ENCODE measurements at places on chromosomes 16 and 17. TPM values are rescaled to one million over a fixed set of nuclear protein-coding genes. Genes with fewer than 3 reads are reported as not detected.

GRCh38 chr16:1202274-1202673 lies 22.8 kb downstream of the TPSG1 start:
- DNase-seq = no peak

DNA sequence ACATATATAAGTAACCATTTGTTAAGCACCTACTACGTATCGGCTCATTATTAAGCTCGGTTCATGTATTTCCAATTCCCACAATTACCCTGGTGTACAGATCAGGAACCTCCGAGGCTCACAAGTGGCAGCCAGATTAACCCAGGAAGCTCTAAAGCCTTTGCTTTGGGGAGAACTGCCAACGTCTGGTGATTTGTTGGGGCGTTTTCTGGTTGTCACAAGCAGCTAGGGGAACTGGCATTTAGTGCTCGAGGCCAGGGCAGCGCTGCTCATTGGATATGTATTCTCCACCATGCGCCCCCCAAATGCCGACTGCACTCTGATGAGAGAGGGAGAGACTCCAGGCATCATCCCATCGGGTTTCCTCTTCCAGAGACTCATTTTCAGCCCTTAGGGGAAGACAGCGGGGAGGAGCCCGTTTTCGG lies 541 bp downstream of the ZNF18 start:
- DNase-seq = peak; percentile 19

- DNase-seq = peak; percentile 42
Measured at GRCh38 chr17:850851-851763, 69.0 kb downstream of the MRM3 start.

- DNase-seq = no peak
Measured at GRCh38 chr17:77378318-77379064, 237.7 kb downstream of the SEC14L1 start.

Gene TBC1D26
- 0.28 TPM for polyA plus RNA-seq

DNA sequence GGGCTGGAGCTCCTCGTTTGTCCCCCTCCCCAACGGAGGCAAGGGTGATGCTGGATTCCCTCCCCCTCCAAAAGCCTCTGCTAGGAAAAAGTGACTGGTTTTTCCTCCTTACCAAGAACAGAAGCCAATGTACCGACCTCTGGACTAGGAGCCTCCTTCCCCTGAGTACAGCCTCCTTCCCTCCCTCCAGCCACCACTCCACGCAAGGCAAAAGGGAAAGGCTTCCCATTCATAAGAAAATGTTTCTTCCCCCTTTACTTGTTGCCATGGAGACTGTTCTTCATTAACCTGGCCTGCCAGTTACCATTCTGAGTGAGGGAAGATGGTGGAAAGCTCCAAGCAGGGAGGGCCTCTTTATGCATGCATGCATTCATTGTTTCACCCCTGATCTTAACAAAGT lies 4.3 kb upstream of the PIMREG start:
- peak; percentile 59 for DNase-seq

Gene SGCA
- 1.2 TPM for polyA plus RNA-seq

DNA sequence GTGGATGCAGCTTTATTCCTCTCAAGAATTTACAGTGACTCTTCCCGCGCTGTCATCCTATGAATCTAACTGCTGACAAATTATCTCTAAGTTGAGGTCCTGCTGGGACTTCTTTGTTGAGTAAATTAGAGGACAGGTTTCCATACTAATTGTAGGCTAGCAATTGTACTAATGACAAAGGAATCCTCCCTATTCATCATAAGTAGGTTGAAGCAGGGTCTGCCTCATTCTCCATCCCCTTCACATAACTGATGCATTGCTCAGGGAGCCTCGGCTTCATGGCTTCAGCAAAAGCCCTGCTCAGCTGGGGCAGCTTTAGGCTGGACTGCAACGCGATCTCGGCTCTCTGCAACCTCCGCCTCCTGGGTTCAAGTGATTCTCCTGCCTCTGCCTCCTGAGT lies 83.1 kb upstream of the IRX6 start:
- DNase-seq = no peak

GRCh38 chr17:81428516-81428915 lies 33.3 kb downstream of the BAHCC1 start:
- DNase-seq = no peak

- peak; percentile 78 for DNase-seq
Measured at GRCh38 chr16:6493555-6493954, 839.1 kb upstream of the RBFOX1 start.

DNA sequence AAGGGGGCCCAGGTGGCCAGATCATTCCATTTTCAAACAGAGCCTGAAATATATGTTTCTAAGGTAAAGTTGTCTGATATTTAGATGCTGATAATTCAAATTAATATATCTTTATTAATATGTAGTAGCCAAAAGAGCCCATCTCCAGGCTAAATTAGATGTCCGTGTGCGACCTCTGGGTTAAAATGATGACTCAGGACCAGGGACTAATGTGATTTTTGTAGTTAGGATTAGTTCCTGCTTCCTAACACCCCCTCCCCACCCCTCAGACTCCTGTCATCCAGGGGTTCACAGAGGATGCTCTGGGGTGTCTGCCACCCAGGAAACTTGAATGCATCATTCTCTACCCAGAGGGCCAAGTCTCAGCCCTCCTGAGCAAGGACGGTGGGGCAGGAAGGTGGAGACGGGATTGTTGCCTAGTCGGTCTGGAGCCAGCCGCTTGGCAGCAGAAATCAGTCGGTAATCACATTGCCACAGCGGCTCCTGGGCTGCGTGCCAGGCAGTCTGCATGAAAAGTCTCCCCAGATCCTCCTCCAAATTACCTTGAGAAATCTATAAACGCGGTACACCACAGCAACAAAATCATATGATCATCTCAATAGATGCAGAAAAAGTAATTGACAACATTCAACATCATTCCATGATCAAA lies 29.8 kb downstream of the CNGB1 start:
- no peak for DNase-seq

Gene ALDH3A1
- 1.6 TPM for polyA plus RNA-seq

GRCh38 chr17:42655528-42655927 lies 3.6 kb upstream of the TUBG2 start:
- DNase-seq = no peak

GRCh38 chr17:80646328-80646727 lies 101.7 kb downstream of the RPTOR start:
- no peak for DNase-seq

Gene TMC5
- polyA plus RNA-seq = 17.3 TPM

- DNase-seq = no peak
Measured at GRCh38 chr16:28317040-28317880, 24.9 kb downstream of the SBK1 start.

- no peak for DNase-seq
Measured at GRCh38 chr17:74825952-74826719, 33.5 kb downstream of the GRIN2C start.

Gene SMIM36
- polyA plus RNA-seq = not detected

Gene TMEM11
- 21.6 TPM for polyA plus RNA-seq

DNA sequence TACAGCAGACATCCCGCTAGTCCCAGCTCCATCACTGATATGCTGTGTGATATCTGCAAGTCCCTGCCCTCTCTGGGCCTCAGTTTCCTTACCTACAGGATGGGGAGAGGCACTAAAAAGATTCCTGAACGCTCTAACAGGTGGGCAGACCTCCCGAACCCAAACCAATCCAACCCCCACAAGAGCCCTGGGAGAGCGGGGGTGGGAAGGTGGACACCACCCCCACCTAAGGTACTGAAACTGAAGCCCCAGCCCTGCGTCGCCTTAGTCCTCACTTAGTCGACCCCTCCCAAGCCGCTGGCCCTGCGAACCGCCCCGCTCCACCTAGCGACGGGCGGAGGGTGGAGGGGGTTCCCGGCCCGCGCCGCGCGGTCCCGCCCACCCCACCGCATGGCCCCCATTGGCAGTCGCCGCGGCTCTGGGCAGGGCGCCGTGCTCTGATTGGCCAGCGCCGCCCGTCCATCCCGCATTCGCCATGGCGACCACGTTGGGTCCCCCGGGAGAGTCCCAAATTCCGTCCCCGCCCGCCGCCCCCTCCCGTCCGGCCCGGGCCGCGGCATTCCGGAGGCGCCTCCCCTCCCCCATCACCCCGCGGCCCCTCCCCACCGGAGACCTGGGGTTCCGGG lies 578 bp downstream of the CCDC102A start:
- peak; percentile 88 for DNase-seq

Gene CSH2
- polyA plus RNA-seq = 0.06 TPM

Gene CCL3
- polyA plus RNA-seq = 11.7 TPM
